ENCODE measurements at places on chromosomes 2 and 18.

- DNase-seq: no peak
These were observed 295.3 kb upstream of the EPAS1 start for GRCh38 chr2:46001741-46002506.

DNA sequence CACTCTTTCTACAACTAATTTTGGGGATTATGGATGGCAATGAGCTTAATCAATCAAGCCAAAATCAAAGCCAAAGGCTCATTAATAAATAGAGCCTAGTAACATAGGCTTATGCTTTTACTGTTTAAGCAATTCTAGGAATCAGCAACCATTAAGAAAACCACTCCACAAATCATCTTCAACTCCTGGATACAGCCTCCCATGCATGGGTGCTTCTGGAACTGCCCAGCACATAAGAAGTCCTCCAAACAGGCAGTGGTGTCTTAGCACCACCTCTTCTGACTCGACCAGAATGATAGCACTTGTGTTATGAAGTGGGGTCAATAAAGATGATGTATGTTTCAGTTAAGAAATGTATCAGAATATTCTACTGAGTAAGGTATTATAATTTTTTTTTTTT, 104.4 kb upstream of the SERPINE2 start:
- DNase-seq: no peak

DNA sequence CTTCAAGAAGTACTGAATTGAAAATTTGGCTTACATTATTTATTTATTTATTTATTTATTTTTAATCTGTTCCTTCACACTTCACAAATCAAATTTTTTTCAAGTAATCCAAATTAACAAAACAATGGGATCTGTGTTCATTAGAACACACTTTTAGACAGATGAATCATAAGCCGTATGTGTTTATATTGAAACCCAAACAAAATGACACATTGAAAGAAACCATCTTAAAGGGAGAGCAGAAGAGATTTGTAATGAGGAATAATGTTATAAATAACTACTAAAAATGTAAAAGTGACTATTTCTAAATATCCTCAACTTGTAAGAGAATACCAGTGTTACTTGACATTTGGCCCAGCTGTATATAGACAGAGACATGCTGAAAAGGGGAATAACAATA, 991.0 kb upstream of the CHAC2 start:
- DNase-seq: no peak

- DNase-seq: no peak
These were observed 49.9 kb downstream of the LPIN2 start for GRCh38 chr18:2963048-2963447.

- peak; percentile 41 for DNase-seq
These were observed 72.0 kb upstream of the AFF3 start for GRCh38 chr2:100214265-100214971.

- peak; percentile 79 for DNase-seq
These were observed 70.0 kb downstream of the NAB1 start for GRCh38 chr2:190718652-190719526.

GRCh38 chr2:127055786-127056076, 51.2 kb downstream of the BIN1 start:
- DNase-seq: no peak

- DNase-seq: no peak
These were observed 10.4 kb downstream of the CHST10 start for GRCh38 chr2:100407073-100407472.

- DNase-seq: no peak
These were observed 83.2 kb downstream of the DDX1 start for GRCh38 chr2:15674637-15675455.

GRCh38 chr2:105915005-105915558, 170.4 kb downstream of the NCK2 start:
- DNase-seq: no peak

GRCh38 chr18:887716-888115, 17.0 kb upstream of the ADCYAP1 start:
- DNase-seq: no peak

DNA sequence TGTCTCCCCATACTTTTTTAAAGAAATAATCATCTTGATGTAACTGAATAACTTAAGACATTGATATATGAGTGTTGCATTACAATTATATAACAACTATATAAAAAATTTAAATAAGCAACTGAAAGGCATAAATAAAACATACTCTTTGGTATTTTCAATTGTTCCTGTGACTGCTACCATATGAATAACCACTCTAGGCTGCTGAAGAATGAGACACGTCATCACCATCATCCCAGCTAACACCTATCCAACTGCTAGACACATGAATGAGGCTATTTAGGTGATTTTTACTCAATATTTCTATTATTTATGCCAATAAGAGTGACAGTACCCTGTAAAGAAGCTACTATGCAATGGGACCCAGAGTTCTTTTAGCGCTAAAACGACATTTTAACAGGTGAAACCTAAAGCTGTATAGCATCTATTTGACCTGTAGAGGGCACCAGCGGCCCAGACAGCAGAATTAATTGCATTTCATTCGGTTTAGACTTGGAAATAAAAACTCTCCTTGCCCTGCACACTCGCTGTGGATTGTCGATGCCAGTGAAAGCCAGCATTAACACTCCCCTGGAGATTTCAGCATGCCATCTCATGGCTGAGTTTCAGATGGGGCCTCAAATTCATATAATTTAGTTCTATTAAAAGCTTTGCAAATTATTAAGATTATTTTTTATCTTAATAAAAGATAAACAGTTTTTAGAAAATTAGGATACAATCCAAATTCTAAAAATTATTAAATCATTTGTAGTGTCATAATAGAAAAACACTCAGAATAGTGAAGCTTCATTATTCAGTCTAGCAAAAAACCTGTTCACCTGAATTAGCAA, 89.4 kb upstream of the MAP2 start:
- DNase-seq: peak; percentile 84

DNA sequence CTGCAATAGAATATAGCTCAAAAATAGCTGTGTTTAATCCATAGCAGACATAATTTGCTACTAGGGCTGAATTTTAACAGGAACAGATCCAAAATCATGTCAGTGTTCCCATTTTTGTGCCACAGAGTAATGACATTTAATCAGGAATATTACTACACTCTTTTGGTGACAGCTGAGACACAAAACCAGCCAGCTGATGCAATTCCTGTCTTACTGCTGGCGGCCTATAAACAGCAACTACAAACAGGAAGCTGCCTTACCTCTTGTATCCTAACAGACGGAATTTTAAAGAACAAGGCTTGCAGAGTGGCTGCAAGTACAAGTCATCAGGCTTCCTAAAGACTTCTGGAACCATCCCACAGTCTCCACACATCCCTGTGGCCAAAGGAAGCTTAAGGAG, 218.1 kb downstream of the ZNF521 start:
- no peak for DNase-seq

- DNase-seq: no peak
These were observed 373.3 kb downstream of the IRS1 start for GRCh38 chr2:226426292-226426736.

- no peak for DNase-seq
These were observed 67.6 kb downstream of the TPGS2 start for GRCh38 chr18:36761186-36761698.

DNA sequence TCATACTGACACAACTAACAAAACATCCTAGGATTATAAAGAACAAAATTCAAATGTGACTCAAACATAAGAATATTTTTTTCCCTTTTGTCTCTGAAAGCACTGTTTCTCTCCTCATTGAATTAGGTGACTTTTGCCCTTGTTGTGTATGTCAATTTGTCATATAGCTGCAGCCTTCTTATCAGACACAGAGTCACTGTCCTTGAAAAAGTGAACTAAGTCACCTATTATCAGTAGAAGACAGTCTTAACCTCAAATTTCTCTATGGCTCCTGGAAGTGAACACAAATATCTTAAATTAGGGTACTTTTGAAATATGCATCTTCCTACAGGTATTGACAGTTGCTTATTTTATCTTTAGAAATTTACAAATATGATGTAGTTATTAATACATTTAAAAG, 360.6 kb downstream of the NBAS start:
- no peak for DNase-seq

DNA sequence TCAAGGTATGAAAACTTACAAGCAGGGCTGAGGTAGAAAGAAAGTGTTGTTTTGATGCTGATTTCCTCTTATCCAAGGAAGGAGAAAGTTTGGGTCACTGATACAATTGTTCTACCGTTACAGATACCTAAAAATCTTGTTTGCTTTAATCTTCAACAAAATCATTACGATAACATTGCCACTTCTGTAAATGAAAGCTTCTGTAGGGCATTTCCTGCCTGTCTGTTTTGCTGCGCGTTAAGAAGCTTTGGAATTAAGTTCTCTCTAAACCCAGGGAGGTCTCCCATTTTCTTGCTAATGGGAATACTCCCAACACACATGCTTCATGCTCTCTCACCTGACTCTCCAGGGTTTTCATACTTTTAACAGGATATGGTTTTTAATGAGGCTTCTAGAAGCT, 258.5 kb downstream of the PTGR3 start:
- DNase-seq: peak; percentile 43

DNA sequence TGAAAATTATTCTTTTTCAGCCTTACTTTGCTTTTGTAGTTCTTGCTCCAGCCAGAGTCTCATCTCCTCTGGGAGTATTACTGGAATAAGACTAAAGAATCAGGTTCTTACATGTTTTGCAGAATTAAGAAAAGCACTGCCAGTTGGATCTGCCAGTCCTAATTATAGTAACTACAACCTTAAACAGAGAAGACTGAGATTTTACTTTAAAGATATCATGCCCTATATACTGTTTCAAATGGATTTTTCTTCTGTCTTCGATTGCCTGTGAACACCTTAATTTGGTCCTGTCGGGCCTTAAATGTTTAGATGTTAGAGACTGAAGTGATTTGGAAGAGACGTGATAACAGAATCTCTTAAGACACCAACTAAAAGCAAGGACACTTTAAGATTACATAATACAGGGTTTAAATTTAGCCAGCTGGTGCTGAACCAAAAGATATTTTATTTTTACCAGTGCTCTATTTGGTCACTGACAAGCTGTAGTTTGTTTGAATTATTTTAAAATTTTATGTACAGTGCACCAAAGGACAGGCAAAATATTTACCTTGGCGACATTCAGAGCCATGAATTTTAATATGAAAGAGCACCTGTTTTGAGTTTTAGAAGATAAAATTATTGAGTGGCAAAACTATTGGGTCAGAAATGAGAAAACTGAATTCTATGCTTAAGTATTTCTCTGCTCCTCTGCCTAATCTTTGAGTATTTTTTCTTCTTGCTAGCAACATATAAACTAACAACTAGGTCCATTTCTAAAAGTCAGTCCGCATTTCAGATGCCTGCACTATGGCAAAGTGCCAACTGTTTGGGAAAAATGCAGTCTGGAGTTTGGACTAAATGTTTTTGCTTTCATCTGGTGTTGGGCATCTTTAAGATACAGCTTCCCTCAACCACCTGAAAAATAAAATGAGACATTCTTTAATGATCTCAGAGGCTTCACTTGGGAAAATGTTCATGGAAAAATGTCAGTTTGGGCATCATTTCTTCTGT, 300.0 kb downstream of the XIRP2 start:
- no peak for DNase-seq

- peak; percentile 65 for DNase-seq
These were observed 139.1 kb downstream of the C1D start for GRCh38 chr2:67923696-67924095.

DNA sequence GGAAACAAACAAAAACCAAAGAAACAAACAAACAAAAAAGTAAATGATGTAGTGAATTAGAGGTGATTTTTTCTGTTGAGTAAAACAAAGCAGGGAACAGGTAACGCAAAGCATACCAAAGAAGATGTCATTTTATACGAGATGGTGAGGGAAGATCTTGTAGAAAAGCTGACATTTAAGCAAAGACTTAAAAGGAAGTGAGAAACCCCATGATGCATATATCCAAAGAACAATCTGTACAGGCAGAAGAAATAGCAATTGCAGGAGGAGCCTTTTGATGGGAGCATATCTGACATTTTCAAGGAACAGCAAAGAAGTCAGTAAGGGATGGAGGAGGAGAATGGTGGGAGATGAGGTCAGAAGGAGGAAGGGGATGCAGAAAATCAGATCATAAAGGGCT, 63.0 kb downstream of the KIDINS220 start:
- no peak for DNase-seq

- DNase-seq: no peak
These were observed 17.7 kb downstream of the PASK start for GRCh38 chr2:241131531-241131930.

DNA sequence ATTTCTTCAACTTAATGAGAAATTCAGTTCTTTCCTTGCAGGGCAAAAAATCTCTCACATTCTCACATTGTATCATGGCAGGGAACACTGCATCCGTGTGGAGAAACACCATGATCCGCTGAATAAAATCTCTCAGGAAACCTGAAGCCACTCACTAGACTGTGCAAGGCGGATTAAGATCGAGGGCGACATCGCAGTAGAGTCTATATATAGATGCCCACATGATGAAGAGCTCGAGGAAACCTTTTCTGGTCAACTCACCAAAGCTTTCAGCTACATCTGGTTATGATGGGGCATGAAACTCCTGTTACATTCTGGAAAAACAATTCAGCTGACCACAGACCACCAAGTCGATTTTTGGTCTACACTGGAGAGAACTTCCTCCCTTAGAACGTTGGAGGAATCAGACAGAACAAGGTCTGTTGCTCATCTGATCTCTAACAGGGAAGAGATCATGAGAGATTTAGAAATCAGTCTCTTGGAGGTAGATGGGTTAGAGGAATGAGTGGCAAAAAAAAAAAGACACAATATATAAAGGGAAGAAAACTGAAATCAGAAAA, 162.9 kb upstream of the ZNF516 start:
- DNase-seq: no peak

GRCh38 chr2:173217116-173217840, 137.4 kb upstream of the CDCA7 start:
- DNase-seq: peak; percentile 82

GRCh38 chr2:143428700-143429099, 299.5 kb downstream of the ARHGAP15 start:
- DNase-seq: no peak

DNA sequence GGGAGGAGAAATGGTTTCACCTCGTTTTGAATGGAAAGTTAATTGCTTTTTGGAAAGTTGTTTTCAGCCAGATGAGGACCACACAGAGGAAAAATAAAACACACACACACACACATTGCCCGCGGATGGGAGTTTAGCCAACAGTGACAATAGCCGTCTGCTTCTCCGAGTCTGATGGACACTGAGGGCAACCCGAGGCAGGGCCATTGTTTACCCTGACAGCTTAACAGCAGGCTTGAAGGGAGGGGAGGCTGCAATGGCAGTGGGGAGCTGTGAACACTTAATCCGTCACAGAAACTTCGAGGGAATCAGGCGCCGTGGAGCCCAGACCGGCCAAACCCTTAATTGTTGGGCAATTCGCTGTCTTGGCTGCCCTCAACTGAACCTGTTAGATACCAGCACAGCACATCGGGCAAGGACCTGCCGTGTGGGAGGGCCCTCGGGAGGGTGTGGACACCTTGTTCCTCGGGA, 145.9 kb downstream of the ACKR3 start:
- peak; percentile 78 for DNase-seq

Data from NCI-H69 (cell line).